ENCODE measurements at places on chromosomes 12 and 14.
A peak's percentile ranks its signal among the peaks of the same experiment; 100 is the strongest.

DNA sequence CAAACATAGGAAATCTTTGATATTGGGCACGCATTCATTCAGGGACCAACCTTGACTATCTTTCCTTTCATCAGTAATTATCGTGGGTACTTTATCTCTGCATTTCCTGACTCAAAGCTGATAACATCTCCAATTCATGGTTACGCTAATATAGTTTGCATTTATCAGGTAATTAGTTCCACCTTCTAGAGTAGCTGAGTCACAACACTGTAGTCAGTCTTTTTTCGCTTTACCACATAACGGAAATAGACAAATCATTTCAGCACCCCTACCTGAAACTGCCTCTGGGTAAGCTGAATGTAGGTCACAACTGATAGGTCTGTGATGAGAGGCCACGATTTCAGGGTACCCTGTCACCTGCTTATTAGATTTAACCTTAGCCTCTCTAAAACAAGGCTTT, 36.7 kb upstream of the IL22 start:
- no peak for DNase-seq

DNA sequence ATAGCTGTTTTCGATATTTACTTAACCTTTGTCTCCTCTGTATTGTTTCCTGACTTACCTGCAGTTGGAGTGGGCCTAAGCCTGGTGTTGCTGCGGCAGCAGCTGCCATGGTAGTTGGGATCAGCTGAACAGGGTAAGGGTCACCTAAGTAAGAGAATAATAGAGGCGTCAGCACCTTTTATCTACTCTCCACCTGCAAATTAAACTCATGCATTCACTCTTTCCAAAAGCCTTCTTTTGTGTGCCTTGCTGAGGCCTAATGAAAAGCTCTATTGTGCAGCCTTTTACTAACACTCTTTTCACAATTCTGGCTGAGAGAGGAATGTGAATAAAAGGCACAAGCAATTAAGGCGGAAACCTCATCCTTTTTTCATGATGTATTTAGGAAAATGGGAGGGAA, 308.7 kb downstream of the SOX5 start:
- no peak for DNase-seq

DNA sequence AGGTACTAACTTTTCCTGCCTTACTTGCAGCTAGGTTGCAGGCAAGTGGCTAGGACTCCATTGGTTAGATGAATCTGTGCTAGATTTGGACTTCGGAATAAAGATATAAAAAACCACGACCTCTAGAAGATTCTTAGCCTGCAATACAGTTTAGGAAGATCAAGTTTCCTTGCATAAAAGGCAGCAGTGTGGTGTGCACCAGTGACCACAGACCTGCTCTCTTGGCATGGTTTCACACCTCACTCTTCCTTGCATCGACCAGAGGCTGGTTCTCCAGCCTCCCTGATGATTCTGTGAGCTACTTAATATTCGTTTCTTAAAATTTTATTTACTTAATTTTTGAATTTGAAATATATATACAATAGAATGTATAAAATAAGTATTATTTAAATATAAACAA, 9.8 kb downstream of the KLHDC1 start:
- DNase-seq, result no peak

DNA sequence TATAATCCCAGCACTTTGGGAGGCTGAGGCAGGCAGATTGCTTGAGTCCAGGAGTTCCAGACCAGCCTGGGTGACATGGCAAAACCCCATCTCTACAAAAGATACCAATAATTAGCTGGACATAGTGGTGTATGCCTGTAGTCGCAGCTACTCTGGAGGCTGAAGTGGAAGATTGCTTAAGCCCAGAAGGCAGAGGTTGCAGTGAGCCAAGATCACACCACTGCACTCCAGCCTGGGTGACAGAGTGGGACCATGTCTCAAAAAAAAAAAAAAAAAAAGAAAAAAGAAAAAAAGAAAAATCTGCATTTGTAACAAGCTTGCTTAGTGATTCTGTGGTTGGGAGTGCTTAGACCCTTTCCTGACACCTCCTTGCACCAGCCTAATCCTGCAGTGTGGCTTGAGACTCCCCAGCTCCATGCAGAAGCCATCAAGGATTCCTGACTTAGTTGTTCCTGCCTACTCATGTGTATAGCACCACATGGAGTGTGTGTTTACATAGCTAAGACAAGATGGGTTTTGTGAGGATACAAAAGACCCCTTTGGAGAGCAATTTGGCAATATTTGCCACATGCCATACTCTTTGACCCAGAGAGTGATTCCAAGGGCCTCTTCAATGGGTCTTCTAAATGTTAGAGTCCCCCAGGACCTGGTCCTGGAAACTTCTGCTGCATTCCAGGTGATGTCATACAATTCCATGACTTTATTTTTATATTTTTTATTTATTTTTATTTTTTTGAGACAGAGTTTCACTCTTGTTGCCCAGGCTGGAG, 5.1 kb upstream of the TMED10 start:
- DNase-seq, result no peak

DNA sequence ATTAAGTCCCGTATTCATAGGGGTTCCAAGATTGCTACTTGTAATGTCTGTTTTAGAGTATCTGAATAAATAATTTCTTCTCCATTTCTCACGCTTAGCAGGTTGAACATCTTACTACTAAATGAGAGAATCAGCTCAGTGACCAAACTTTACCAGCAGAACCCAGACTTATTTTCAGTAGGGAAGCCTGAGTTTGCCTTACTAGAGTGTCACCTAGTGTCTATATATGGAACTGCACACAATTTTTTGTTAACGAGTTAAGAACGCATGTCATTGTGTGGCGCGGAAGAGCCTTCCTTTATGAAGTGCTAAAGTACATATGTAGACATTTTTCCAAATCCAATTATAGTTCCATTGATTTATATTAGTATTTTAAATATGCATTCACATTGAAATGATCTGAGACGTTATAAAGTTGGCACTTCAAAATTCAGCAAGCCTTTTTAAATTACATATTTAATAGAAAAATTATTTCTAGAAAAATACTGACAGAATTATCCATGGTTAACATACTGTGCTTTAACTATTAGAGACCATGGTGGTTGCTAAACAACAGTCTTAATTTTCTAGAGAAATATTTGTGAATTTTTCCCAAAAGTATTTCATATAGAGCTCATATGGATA, 88.3 kb downstream of the RPS29 start:
- peak; percentile 63 for DNase-seq

GRCh38 chr14:34650786-34651584, 21.0 kb upstream of the SNX6 start:
- DNase-seq, result no peak

Measured in RPMI8226 (cell line).